ENCODE measurements at places on chromosomes 3 and 15. TPM values are rescaled to one million over a fixed set of nuclear protein-coding genes. Genes with fewer than 3 reads are reported as not detected.

GOLGA6D gene
- 0.45 TPM for polyA plus RNA-seq

SEMA6D gene
- polyA plus RNA-seq: 160 TPM

AHSG gene
- polyA plus RNA-seq: 0.42 TPM

BHLHE40 gene
- 14.5 TPM for polyA plus RNA-seq

PLOD2 gene
- 44.6 TPM for polyA plus RNA-seq

CD200R1L gene
- polyA plus RNA-seq: not detected

PIGZ gene
- polyA plus RNA-seq: 9.1 TPM

FEM1B gene
- polyA plus RNA-seq: 65.9 TPM

PARP3 gene
- polyA plus RNA-seq: 14.7 TPM

CPNE4 gene
- 20.5 TPM for polyA plus RNA-seq

SPATA12 gene
- 0.20 TPM for polyA plus RNA-seq

FOXB1 gene
- polyA plus RNA-seq: 11.8 TPM

LEKR1 gene
- 1.9 TPM for polyA plus RNA-seq

MESP2 gene
- 0.25 TPM for polyA plus RNA-seq

GALK2 gene
- 21.0 TPM for polyA plus RNA-seq

TEX9 gene
- 17.5 TPM for polyA plus RNA-seq

TMOD3 gene
- 26.8 TPM for polyA plus RNA-seq

LMCD1 gene
- 17.3 TPM for polyA plus RNA-seq

GNAT1 gene
- polyA plus RNA-seq: 0.29 TPM

MAP2K1 gene
- polyA plus RNA-seq: 100 TPM

IQCF5 gene
- polyA plus RNA-seq: not detected

GOLGA8T gene
- polyA plus RNA-seq: 0.40 TPM

CLDN16 gene
- 0.41 TPM for polyA plus RNA-seq

NR2F2 gene
- 91.0 TPM for polyA plus RNA-seq

MOBP gene
- polyA plus RNA-seq: 257 TPM

SLCO2A1 gene
- 13.2 TPM for polyA plus RNA-seq

C3orf22 gene
- 0.27 TPM for polyA plus RNA-seq

EFCAB12 gene
- 6.8 TPM for polyA plus RNA-seq

DCP1A gene
- 16.2 TPM for polyA plus RNA-seq

TMEM108 gene
- polyA plus RNA-seq: 75.5 TPM

SNTN gene
- 0.55 TPM for polyA plus RNA-seq

MRAS gene
- polyA plus RNA-seq: 81.4 TPM

PRC1 gene
- polyA plus RNA-seq: 53.5 TPM

HCLS1 gene
- 12.0 TPM for polyA plus RNA-seq

CLDN11 gene
- polyA plus RNA-seq: 425 TPM

APPL1 gene
- 39.9 TPM for polyA plus RNA-seq

CPB1 gene
- 0.19 TPM for polyA plus RNA-seq

LRRC31 gene
- not detected for polyA plus RNA-seq

CP gene
- 1.3 TPM for polyA plus RNA-seq

MESD gene
- 26.2 TPM for polyA plus RNA-seq

LRRIQ4 gene
- polyA plus RNA-seq: 0.26 TPM

SPESP1 gene
- polyA plus RNA-seq: 5.2 TPM

NUP210 gene
- 15.2 TPM for polyA plus RNA-seq

FSIP1 gene
- polyA plus RNA-seq: 3.6 TPM

SMCO1 gene
- not detected for polyA plus RNA-seq

ATP13A4 gene
- polyA plus RNA-seq: 45.2 TPM

ZWILCH gene
- 20.6 TPM for polyA plus RNA-seq

SPRED1 gene
- 32.5 TPM for polyA plus RNA-seq

CLASP2 gene
- 300 TPM for polyA plus RNA-seq

GCNT3 gene
- 1.1 TPM for polyA plus RNA-seq

HSPBAP1 gene
- polyA plus RNA-seq: 9.0 TPM
